Sciatic nerve (tissue), 2 donors: ENCODE measurements at places on chromosomes 12 and 14. TPM values are rescaled to one million over a fixed set of nuclear protein-coding genes. Genes with fewer than 3 reads are reported as not detected.

- DNase-seq = no peak
These were observed 11.3 kb upstream of the ERP27 start for GRCh38 chr12:14949631-14950030.

GRCh38 chr14:98953551-98954348, 318.2 kb downstream of the BCL11B start:
- peak; percentile 71 for DNase-seq

DNA sequence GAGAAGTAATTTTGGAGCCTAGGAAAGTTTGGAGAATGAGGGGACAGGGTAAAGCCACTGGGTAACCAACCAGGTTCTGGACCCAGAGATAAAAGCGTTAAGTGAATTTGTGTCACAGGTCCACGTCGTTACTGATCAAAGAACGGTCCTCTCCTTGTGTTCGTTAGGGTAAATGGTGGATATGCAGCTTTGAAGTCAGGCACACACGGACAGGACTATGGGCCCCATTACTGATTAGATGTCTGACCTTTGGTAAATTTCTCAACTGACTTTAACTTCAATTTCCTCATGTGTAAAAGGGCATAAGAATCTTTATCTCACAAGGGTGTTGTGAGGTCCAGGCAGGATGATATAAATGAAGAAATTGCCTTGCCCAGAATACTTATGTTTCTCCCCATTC, 76.6 kb downstream of the EMP1 start:
- no peak for DNase-seq

- no peak for DNase-seq
These were observed 107.1 kb upstream of the ARID2 start for GRCh38 chr12:45622210-45622937.

GRCh38 chr14:92122351-92122677, 545 bp downstream of the CPSF2 start:
- no peak for DNase-seq

- DNase-seq = no peak
These were observed 11.0 kb upstream of the GSG1 start for GRCh38 chr12:13114251-13115052.

DNA sequence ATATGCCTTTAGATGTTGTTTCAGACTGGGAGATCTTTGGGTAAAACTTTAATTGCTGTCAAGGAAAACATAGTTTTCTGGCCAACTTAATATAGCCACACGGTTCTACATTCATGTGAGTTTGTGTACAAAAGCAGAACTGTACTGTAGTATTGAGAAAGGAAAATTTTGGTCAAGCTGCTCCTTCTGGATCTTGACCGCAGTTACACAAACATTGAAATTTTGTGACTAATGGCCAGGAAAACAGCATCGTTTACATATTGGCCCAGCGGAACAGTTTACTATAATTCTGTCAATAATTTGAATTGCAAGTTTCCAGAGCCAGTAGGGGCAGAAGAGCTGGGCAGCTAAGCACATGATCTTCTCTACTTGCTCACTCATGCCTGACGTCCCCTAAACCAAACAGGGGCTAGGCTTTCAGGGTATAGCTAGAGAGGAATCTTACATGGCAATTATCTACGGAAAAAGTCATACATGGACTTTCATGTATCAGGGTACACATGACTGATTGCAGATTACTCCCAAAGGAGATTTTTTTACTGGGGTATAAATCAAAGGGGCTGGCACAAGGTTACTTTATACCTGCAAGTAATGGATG, 11.4 kb upstream of the ART4 start:
- DNase-seq = no peak

DNA sequence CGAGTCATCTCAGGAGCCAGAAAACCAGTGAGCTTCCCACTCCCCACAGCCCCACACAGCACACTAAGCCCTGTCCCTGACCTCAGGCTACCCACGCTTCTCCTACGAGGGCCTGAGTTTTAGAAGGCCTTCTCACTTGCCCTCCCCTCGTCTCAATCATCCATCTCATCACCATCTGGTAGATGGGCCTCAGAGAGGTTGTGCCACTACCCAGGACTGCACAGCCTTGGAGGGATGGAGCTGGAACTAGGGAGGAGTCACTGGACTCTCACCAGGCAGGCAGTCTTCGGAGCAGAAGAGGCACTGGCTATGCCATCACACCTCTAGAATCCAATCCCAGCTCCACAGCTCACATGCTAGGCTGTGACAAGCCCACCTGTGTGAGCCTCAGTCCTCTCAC, 52.3 kb downstream of the ITPK1 start:
- DNase-seq = no peak

DNA sequence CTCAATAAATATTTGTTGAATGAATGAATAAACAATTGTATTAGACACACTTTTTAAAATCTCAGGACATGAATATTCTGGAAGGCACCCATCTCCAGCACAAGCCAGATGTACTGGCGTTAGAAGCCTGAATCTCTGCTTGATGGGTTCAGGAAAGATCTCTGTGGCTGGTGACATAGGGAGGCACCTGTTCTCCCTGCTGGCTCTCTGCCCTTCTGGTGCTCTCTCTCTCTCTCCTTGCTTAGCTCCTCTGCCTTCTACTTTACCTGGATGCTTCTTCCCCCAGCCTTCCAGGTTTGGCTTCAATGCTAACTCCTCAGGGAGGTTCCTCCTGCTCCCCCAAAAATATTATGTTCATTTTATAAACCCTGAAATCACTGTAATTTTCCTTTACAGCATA, 1.5 kb downstream of the CYP46A1 start:
- peak; percentile 28 for DNase-seq

Gene GALNT16
- 8.1 TPM for total RNA-seq

Gene KRT74
- not detected for total RNA-seq

Gene SLC2A3
- 431 TPM for total RNA-seq

Gene DDN
- total RNA-seq = not detected

Gene NPFF
- not detected for total RNA-seq
